ENCODE measurements at places on chromosomes 16 and 17.

DNA sequence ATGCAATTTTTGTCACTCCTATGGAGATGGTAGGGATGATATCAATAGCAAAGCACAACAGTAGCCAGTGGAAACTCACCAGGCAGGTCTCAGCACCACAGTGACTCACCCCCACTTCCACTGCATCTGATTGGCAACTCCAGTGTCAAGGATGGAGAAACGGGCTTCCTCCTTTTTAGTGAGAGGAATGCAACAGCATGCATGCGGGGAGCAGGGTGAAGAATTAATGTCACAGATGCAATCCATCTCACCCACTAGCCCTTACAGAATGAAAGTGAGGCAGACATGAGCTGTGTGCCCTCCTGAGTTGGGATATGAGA, 467.0 kb upstream of the C16orf82 start:
- DNase-seq, result no peak

DNA sequence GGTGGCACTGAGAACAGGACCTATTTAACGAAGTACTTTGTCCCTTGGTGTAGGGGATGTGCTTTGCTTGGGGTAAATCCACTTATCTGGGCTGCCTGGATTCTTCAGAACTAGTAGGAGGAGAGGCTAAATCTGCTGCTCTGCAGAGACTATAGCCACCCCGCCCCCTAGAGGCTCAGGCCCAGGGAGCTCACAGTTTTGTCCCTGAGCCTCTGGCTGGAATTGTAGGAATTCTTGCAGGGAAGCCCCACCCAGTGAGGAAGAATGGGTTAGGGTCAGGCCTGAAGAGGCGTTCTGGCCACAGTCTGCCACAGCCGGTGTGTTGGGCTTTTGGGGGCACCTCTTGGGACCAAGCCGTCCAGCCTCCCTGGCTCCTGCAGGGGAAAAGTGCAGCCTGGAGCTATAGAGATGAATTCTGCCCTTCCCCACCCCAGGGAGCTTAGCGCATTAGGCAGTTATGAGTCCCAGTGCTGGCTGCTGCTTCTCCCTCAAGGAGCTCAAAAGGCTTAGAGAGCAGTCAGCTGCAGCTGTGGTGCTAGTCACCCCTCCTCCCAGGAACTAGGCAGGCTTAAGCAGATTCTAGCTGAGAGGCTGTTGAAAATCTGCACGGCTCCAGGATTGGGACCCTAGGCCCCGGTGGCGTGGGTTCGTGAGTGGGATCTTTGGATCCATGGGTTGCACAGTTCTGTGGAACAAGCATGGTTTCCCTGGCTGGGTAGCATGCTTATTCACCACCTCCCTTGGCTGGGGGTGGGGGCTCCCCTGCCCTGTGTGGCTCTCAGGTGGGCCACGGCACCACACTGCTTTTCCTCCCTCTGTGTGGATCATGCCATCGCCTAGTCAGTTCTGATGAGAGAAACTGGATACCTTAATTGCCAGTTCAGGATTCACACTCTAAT, 237.4 kb upstream of the TOM1L1 start:
- no peak for DNase-seq

DNA sequence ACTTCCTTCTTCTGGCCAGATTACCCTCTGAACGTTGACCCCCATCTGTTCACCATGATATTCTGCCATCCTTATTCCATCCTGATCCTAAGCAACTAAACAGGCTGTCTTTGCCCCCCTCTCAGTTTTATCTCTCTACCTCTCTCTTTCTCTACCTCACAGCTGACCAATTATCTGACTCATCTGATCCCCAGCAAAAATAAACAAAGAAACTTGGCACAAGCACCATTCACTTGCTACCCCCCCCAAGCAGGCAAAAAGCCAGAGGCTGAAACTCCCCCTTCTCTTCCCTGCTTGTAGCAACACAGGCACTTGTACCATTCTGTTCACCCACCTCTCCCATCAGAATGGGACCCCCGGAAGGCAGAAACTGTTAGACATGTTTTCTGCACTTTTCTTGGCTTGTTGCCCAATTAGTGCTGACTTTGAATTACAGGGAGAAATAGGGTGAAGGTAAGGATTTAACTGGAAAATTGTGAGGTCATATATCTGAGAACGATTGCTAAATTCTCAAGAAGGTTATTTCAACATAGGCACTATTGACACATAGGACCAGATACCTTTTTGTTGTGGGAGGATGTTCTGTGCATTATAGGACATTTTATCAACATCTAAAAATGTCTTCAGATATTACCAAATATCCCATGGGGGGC, 163.2 kb downstream of the TOX3 start:
- DNase-seq, result no peak

DNA sequence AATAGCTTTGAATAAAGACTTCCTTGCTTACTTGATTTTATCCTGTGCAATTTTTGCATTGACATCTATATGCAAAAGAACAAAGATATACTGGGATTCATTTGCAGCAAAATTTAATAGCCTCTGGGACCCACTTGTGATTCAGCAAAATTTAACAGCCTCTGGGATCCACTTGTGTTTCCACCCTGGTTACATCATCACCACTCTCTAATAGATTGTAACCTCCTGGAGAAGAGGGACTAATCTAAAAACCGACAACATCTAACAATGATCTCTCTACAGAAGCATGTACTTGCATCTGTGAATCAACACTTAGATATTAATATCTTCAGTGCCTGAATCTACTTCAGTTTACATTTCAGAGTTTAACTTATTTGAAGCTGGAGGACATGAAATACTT, 202.0 kb upstream of the CPHXL start:
- no peak for DNase-seq

GRCh38 chr17:32461853-32462617, 17.7 kb downstream of the PSMD11 start:
- peak; percentile 67 for DNase-seq

DNA sequence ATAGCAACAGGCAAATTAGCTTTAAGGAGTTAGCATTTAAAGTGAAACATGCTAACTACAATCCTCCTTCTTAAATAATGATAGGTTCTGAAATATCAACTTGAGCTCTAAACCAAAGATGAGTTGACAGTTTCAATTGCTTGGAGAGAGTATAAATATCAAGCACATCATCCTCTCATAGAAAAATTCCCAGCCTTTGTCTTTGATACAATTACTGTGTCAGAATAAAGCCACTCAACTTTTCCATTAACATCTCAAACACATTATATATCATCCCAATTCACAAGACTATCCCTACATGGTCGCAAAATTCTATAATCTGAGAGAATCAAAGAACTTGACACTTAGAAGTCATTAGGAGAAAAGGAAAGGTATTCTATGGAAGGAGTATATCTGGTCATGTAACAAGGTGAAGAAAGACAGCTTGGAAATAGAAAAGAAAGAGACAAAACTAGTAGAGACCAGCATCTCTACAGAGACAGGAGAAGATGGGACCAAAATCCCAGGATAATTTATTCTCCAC, 189.8 kb downstream of the CEP112 start:
- no peak for DNase-seq

GRCh38 chr16:82061861-82062525, 26.9 kb downstream of the HSD17B2 start:
- DNase-seq, result peak; percentile 37

- DNase-seq, result no peak
These were observed 147.7 kb downstream of the BCAS3 start for GRCh38 chr17:60825351-60825750.

DNA sequence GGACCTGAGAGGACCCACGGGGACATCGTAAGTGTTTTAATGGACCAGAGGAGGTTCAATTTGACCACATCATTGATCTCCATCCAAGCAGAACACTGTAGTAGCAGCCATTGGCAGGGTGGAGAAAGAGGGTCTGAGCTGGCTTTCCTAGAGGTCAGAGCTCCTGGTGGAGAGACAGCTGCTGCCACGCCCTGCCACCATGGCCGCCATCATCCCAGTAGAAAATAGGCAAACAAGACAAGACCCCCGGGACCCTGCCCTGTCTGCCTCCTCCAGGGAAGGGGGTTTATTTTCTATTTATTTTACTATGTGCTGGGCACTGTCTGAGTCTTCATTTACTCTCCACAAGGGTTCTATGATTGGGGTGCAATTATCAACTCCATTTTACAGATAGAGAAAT, 11.4 kb upstream of the ITGA3 start:
- DNase-seq, result no peak

DNA sequence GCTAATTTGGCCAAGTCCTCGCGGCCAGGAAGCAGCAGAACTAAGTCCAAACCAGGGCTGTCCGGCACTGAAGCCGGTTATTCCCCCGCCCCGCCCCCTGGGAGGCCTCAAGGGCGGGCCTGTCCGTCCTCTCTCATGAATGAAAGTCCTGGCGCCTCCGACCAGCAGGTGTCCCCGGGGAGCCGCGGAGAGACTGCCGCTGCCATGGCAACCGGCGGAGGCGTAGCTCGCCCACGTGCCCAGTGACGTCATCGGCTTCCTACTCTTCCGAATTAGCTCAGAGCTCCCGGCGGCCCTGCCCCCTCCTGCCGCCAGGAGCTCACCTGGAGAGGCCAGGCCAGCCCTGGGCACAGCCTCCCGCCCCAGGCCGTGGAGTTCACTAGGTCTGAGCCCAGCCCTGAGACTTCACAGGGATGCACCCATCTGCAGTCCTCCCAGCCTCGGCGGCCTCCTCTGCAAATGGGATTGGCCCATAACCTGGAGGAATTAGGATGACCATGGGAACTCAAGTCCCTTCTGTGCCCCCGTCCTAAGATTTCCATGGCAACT, 1.3 kb downstream of the SPATA2L start:
- DNase-seq, result peak; percentile 98

- DNase-seq, result no peak
These were observed 19.7 kb upstream of the PIK3R5 start for GRCh38 chr17:8985054-8985701.

GRCh38 chr16:53024045-53024444, 28.7 kb downstream of the CHD9NB start:
- DNase-seq, result no peak

GRCh38 chr17:61452301-61453290, at the start of gene TBX4:
Gene TBX4 (plus strand): TSS chr17:61452422. CDS start chr17:61456491, 4,069 bp downstream.
- no peak for DNase-seq

GRCh38 chr16:88282564-88283395, 100.0 kb upstream of the ZNF469 start:
- peak; percentile 20 for DNase-seq

DNA sequence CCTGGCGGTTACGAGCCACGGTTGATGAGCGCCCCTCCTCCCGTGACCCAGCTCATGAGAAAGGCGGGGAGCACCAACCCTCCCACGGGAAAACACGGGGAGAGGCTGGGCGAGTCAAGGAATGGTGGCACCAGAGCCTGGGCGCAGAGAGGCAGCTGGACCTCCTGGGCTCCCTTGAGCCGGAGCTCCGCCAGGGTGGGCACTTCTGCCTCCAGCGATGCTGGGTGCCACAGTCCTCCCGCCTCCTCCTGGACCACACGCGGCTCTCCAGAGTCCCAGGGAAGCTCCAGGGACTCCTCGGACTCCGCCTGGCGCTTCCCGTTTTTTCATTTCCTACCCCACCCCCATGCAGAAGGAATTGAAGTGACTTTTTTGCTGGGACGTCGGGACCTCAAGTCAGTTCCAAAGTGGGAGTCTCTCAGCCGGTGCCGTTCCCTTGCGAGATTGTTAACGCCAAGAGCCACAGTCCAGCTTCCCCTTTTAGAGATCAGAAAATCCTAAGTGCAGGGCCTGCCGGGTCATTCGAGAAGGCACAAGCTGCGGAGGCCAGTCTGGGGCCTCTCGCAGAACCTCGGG, 6.6 kb upstream of the CBX8 start:
- no peak for DNase-seq

GRCh38 chr16:54577651-54578128, 291.1 kb upstream of the IRX3 start:
- no peak for DNase-seq

- no peak for DNase-seq
These were observed 209.0 kb downstream of the RGS9 start for GRCh38 chr17:65346166-65346565.
